ENCODE measurements at places on chromosomes 2 and 18. TPM values are rescaled to one million over a fixed set of nuclear protein-coding genes. Genes with fewer than 3 reads are reported as not detected.

SPATA3 gene
- polyA plus RNA-seq = not detected

PSMA8 gene
- polyA plus RNA-seq = not detected

ABCG5 gene
- 0.03 TPM for polyA plus RNA-seq

CMPK2 gene
- 2.6 TPM for polyA plus RNA-seq

CKAP2L gene
- not detected for polyA plus RNA-seq

RAB6C gene
- not detected for polyA plus RNA-seq

PARD6G gene
- 2.3 TPM for polyA plus RNA-seq

IL1A gene
- polyA plus RNA-seq = not detected

GBX2 gene
- polyA plus RNA-seq = not detected

All from adipose tissue (tissue), 3 donors.